ENCODE measurements at places on chromosomes 3 and 15.

GRCh38 chr3:188978421-188979171, 193.2 kb upstream of the TPRG1 start:
- no peak for DNase-seq

GRCh38 chr15:99976811-99977271, 243.6 kb upstream of the LYSMD4 start:
- no peak for DNase-seq

DNA sequence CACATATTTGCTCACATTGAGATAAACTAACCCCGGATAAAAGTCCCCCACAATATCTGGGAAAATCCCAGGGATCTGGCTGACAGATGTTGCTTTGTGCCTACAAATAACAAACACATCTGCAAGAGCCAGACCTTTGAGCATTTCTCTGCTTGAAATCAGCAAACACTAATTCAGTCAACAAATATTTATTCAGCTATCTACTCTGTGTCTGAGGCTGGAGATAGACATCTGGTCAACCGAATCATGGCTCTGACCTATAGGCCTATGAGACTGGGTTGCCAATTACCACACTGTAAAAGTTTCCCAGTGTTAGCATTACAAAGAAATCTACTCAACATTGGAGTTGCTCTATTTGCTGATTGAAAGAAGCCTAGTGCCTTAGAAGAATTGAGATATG, 201.1 kb upstream of the CADPS start:
- no peak for DNase-seq

GRCh38 chr3:150158943-150159625, 188.4 kb upstream of the PFN2 start:
- DNase-seq, result no peak

- no peak for DNase-seq
Observed at GRCh38 chr3:113193719-113194118, 17.6 kb upstream of the BOC start.

DNA sequence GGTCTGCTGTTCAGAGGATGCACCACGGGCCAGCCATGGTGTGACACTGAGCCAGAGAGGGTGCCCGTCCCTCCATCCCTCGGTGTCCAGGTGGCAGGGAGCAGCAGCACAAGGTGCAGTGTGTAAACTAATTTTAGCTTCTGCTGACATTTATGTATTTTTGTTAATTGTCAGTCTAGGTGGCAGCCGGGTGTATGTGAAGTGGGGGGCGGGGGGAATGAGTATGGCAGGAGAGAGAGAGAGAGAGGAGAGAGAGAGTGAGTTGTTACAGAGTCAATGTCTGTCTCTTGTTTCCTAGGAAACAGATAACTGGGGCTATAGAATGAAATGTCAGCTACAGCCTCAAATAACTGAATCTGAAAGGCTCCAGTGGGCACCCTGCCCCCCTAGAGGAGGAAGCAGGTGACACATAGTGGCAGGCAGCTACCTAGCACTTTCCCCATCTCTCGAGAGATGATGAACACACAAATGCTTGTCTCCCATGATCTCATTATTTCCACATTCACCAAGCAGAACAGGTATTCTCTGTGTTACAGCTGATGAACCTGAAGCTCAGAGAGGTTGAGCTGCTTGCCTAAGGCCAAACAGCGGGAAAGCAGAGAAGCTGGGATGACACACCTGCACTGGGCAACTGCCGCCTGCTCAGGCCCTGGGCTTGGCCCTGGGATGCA, 24.7 kb downstream of the RASGRF1 start:
- no peak for DNase-seq

DNA sequence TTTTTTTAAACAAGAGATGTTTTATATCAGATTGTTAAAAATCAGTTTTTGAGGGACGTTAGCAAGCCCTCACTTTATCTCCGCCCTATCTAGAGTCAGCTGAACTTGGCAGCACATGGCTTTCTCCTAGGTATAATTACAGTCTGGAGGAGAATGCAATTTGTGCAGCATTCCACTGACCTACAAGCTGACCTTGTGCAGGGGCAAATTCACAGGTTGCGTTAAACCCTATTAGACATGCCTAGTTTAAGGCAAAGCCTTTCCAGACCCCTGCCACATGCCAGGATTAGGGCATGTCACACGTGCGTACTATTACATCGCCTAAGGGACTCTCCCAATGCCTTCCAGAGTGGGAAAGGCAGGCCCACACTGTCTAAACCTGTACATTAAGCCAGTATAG, 224.0 kb downstream of the GREM1 start:
- DNase-seq, result no peak

DNA sequence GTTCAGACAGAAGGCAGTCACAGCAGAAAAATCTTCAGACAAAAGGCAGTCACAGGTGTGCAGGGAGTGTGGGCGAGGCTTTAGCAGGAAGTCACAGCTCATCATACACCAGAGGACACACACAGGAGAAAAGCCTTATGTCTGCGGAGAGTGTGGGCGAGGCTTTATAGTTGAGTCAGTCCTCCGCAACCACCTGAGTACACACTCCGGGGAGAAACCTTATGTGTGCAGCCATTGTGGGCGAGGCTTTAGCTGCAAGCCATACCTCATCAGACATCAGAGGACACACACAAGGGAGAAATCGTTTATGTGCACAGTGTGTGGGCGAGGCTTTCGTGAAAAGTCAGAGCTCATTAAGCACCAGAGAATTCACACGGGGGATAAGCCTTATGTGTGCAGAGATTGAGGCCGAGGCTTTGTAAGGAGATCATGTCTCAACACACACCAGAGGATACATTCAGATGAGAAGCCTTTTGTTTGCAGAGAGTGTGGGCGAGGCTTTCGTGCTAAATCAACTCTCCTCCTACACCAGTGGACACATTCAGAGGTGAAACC, 27.6 kb downstream of the ZNF589 start:
- no peak for DNase-seq

DNA sequence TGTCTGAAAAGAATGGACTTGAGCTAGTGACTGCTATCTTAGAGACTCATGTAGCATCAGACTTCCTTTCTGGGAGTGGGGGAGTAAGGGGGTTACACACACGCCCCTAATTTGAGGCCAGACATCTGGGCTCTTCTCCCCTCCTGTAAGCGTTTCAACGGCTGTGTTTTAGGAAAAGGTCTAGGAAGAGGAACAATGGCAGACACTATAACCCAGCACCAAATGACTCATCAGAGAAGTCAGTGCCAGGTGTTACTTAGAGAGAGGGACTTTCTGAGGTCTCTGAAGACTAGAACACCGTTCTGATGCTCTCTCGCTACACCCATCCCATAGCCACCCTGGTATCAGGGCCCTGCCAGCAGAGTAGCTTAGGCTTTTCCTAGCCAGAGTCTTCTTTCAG, 65.5 kb downstream of the SSUH2 start:
- no peak for DNase-seq

DNA sequence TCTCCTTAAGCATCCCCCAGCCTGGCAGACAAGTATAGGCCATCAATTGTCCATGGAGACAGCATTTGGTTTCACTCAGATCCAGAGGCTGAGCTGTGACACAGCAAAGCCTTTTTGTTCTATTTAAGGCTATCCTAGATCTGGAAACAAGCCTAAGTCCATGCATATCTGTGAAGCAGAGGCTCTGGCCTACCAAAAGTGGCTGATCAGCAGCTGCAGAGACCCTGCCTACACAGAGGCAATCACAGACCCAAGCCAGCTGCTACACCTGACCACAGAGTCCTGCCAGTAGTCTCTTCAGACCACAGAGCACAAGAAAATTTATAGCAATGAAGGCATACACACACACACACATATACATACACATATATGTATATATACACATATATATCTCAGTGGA, 501.7 kb upstream of the ARPP21 start:
- no peak for DNase-seq

GRCh38 chr3:139427283-139428060, 38.0 kb upstream of the COPB2 start:
- DNase-seq, result peak; percentile 96

GRCh38 chr3:108011616-108012015, 79.2 kb downstream of the CD47 start:
- DNase-seq, result no peak

- no peak for DNase-seq
Observed at GRCh38 chr3:5023777-5024346, 44.6 kb downstream of the BHLHE40 start.

DNA sequence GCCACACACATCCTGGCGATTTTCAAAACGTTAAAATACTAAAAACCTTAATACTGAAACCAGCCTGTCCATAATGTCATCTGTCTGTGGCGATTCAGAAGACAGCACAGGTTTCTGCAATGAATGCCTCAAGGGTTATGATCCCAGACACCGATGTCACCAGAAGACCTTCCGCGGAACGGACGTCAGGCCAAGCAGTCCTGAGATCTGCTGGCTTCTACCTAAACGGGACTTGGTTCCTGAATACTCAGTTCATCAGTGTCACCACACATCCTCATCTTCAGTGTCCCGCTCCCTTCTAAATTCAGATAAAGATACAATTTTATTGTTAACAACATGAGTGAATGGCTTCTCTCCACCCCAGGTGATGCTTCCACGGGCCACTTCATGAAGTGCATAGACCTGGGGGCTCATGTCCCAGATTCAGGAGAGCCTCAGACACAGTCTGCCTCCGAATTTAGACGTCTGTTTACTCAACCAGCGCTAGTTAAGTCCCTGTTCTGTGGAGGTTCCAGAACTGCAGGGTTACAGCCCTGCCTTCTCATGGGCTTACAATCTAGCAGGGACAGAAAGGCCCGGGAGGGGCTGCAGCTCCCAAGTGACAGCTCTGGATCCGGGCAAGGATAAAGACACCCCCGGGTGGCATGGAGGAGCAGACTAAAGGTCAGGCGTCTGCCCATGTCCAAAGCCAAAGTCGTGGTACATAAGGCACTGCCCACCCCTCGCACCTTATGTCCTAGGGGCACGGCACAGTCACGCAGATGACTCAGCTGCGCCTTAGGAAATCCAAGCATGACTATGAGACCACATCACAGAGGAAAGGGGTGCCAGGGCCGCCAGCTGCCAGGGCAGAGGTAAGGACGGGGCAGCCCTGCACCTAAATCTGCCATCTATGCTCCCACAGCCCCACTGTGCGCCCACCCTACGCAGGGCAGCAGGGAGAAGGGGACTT, 75.9 kb downstream of the VGLL4 start:
- no peak for DNase-seq

- DNase-seq, result no peak
Observed at GRCh38 chr15:82970078-82970686, 15.8 kb upstream of the RAMAC start.

DNA sequence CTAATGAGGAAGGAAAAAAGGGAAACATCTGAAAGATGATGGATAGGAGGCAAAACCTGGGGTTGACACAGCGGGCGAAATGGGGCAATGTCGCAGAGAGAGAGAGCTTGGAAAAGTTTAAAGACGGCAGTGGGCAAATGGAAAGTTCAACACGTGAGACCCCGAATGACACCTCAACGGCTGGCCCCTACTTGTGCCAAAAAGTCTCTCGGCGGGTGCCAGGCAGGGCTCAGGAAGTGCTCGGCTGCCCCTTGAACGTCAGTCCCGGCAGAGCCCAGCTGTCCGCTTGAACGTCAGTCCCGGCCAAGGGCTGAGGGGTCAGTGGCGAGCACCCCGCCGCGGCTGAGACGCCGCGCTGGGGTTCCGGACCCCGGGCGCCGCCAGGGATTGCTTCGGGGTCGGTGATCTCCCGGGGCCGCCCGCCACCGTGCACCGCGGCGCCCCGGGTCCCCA, 658 bp downstream of the EOGT start:
- DNase-seq, result peak; percentile 54

- DNase-seq, result no peak
Observed at GRCh38 chr15:93321881-93322282, 232.9 kb upstream of the RGMA start.

- peak; percentile 32 for DNase-seq
Observed at GRCh38 chr15:75031848-75032247, 8.5 kb downstream of the PPCDC start.

GRCh38 chr3:195188426-195188927, 82.5 kb downstream of the XXYLT1 start:
- no peak for DNase-seq

- DNase-seq, result no peak
Observed at GRCh38 chr15:33326908-33327307, 16.1 kb downstream of the RYR3 start.

DNA sequence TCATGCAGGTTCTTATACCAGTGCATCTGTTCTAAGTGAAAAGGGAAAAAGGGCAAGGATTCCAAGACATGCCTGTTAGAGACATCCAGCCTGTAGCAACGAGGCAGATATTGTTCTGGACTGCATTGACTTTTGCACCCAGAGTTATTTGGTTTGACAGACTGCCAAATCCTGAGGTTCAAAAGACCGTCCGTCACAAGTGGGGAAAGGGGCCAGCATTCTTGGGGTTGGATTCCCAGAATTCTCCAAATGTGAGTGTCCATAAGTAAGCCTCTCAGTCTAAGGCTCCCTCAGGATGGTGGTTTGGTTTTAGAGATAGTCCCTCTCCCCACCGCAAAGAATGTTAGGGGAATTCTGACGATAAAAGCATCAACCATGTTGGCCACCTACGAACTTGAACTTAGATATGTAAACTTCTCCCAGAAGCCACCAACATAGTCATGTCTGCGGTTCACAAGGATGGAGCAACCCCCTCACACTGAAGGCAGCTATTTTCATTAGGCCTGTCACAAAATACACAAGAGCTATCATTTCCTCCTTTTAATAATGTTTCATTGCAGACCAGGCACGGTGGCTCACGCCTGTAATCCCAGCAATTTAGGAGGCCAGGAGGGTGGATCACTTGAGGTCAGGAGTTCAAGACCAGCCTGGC, 13.6 kb upstream of the LACTB start:
- DNase-seq, result no peak

- DNase-seq, result no peak
Observed at GRCh38 chr3:194050782-194051320, 85.1 kb upstream of the HES1 start.

- peak; percentile 75 for DNase-seq
Observed at GRCh38 chr3:14691239-14691638, 16.3 kb downstream of the C3orf20 start.

DNA sequence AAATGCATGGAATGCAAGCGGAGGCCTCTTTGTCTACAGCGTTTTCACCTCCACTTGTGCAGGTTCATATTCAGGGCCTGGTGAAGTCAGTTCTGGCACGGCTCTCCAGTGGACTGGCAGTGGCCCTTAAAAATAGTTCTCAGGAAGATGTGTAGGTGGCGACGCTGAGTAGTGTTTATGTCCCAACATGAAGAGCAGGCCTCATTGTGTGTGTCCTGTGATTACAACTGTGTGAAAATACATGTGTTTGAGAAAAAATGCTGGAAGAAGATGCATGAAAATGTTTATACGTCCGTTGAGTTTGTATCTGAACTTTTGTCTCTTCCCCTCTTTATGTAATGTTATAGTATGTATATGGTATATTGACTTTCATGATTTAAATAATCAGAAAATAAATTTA, 7.2 kb downstream of the LIPC start:
- peak; percentile 74 for DNase-seq

GRCh38 chr15:64019764-64020163, 26.5 kb downstream of the DAPK2 start:
- no peak for DNase-seq

DNA sequence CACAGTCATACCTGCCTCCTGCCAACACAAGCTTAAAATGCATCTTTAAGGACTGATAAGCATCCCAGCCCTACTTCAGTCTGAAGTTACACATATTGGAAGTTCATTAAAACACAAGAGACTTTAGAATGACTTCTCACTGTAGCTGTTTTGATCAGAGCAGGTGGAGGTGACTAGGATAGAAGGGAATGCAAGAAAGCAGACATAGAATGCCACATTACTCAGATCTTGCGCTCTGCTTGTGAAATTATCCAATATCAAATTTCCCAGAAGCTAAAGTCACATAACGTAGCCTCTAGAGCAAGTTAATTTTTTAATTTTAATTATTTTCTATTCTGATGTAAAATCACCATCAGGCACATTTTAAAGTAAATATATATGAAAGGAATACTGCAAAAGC, 306.5 kb downstream of the PLOD2 start:
- DNase-seq, result no peak
